Esophagus squamous epithelium (tissue), 5 donors: ENCODE measurements at places on chromosomes 5 and 9.

- DNase-seq: no peak
These were observed 46.8 kb upstream of the KIAA1958 start for GRCh38 chr9:112439825-112440224.

GRCh38 chr5:76046741-76047140, 36.4 kb upstream of the SV2C start:
- no peak for DNase-seq

DNA sequence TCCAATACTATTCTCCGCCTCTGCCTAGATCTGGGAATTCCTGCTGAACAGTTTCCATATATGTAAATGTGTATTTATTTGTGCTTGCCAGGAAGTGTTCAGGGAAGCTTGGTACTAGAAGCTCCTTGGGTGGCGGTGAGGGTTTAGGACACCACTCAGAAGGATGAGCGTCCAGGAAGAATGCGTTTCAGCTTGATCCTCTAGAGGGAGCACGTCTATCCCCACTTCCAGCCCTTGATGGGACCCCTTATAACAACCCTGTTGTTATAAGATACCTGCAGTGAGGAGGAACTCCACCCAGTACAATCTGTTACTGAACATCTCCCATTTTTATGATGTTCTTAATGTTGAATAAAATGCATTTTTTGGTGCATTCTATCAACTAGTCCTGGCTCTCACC, 88.9 kb downstream of the CYFIP2 start:
- DNase-seq: no peak

DNA sequence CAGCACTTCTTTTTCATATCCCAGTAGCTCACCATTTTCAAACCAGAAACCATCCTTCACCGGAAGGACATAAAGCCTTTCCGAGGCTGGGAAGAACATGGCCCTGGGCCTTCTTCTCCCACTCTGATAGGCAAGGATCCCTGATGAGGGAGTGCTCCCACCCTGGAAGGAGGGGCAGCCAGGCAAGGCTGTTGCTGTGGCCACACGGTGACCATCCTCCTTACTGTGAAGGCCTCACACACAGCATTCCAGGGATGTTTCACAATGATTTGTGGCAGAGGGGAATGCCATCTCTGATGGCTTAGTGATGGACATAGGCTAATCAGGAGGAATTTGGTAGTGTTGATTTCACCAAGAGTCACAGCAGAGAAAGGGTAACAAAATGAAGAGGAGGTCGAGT, 130.7 kb downstream of the ADAMTS12 start:
- no peak for DNase-seq

GRCh38 chr5:132300577-132301343, 6.6 kb downstream of the SLC22A4 start:
- no peak for DNase-seq

GRCh38 chr5:115369430-115370144, 73.1 kb upstream of the CCDC112 start:
- DNase-seq: no peak

DNA sequence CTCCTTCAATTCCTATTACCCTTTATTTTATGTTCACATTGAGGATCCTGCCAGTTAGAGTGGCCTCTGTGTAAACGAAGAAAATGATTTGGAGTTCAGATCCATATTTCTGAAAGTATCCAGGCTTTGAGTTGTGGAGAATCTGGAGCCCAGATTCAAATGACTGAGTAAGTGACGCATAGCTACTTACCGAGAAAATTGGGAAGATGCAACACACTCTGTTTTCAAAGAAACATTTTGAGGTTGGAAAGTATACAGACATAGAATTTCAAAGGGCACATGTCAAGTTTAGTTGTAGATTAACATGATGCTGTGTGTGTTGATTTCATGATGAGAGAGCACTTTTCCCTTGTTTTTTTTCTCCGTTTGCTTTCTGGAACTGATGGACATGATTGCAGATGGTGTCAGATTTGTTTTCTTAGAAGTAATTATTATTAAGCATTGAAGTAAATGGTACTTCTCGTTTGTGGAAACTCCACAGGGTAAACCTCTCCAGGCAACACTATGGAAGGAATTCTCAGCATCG, 148.1 kb downstream of the KDM4C start:
- no peak for DNase-seq

- DNase-seq: no peak
These were observed 526.1 kb downstream of the TLR4 start for GRCh38 chr9:118230329-118230728.

DNA sequence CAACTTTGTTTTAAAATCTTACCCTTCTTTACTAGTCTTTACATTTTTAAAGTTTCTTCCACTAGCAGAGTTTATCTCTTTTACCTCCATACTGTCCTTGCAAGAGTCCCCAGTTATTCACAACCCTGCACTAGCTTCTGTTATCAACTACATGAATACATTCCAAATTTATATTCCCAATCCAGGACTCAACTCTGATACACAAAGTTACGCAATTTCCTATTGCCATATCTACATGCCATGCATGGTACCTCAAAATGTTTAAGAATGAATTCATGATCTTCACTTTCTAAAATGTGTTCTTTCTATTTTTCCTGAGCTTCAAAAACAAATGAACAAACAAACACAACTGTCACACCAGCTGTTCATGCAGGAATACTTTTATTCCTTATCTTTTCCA, 668.7 kb downstream of the CDH18 start:
- DNase-seq: no peak

GRCh38 chr9:126165755-126166154, 160.9 kb upstream of the MVB12B start:
- no peak for DNase-seq

DNA sequence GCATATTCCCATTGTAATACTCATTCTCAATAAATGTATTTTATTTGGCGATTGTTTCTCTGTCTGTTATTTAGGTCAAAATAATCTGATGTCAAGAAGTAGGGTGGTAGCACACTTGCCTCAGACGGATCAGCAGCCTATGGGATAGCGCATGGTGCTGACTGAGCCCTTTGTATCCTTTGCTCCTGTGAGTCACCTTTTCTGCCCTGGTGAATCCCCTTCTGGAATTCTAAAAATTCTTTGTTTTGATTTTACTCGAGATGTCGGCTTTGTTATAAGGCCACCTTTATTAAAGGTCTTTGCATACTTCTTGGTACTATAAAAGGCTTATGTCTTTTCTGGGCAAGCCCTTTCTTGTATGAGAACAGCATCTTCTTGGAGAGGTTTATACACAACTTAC, 1187.8 kb downstream of the CDH9 start:
- no peak for DNase-seq

- no peak for DNase-seq
These were observed 10.6 kb downstream of the FGFR4 start for GRCh38 chr5:177097016-177097985.

DNA sequence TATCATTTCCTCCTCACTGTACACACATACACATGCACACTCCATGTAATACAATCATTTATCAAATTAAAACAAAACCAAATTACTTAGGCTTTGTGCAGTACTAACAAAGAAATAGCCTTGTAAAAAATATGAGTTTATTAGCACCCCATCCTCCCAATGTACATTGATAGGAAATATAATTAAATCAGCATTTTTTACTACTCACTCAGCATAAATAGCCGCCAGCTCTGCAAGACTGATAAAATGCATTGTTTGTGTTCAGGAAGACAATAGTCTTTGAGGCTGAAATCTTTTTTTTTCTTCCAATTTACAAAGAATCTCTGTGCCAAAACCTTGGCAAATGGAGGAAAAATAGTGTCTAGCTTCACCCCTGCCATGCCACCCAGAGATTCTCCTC, 497.6 kb upstream of the ADAMTS16 start:
- DNase-seq: no peak
